Activated T-helper 9 cell treated with anti-CD3 and anti-CD28 coated beads, Interleukin-2, amount 50 U/mL, for 16 hours (primary cell): ENCODE measurements at places on chromosomes 2 and 18.

GRCh38 chr2:201362396-201362795 lies 5.3 kb upstream of the FLACC1 start:
- DNase-seq, result no peak

GRCh38 chr2:222993920-222994650 lies 57.9 kb upstream of the KCNE4 start:
- no peak for DNase-seq

DNA sequence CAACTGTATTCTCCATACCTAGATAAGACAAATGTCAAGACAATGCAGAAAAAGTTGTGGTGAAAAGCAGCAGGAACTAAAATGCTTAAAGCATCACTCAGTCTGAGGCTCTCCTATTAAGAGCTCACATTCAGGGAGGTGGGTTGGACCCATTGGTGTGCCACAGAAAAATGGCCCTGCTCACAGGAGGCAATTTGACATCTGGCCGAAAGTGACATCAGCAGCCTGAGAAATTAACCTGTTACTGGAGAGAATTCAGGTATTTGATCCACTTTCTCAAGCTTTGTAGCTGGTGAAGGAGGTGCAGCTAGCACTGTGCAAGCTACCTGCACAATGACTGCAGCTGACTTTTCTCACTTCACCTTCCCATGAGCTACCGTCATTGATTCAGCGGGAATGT lies 86.0 kb downstream of the TMEM247 start:
- no peak for DNase-seq

DNA sequence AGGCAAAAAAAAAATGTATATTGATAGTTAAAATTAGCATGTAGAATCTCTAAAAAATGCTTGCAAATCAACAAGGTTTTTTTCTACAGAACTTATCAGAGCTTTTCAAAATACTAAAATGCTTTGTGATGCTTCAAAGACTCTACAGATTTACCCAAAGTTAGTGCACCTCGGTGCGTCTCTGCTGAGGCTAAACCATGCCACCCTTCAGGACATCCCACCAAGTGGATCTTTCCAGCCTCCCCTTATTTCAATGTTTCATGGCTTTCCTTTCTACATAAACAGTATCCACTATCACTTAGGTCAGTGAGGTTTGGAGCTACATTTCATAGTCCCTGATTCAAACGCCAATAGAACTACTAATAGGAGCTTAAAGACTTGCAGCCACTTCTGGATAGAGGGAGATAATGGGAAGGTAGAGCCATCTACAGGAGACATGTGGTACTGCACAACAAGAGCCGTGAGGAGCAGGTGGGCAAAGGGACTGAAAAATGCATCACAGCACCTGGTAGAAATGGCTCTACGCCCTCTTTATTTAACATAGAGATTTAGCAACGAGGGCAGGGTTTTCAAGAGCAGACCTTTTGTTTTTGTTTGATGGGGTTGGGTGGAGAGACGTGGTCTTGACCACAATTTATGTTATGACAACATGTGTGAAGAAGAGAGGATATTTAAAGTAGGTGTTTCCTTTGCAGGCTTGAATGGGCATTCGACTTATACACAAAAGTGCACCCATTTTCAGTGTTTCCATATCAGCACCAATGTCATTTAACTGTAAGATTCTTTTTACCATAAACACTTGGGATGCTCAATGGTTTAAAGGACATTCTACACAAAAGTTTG lies 56.1 kb upstream of the SLC35G4 start:
- DNase-seq, result no peak

DNA sequence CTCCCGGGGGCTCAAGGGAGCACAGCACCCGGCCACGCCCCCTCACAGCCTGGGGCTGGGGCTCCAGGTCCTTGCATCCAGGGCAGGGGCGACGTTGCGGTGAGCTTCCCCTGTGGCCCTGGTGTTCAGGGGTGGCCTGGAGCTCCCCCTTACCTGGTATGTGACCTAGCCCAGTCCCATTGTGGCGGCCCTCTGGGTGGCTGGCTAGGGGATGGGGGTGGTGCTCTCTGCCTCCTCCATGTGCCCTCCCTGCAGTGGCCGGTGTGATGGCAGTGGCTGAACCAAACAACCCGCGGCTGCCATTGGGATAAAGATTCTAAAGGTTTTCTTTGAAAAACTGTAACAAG lies 288.3 kb downstream of the RDH14 start:
- DNase-seq, result no peak

- no peak for DNase-seq
These were observed 86.7 kb downstream of the TMEM18 start for GRCh38 chr2:590214-591175.

- no peak for DNase-seq
These were observed 277.3 kb upstream of the FN1 start for GRCh38 chr2:215712871-215713790.
